ENCODE measurements at places on chromosomes 12 and 14. TPM values are rescaled to one million over a fixed set of nuclear protein-coding genes. Genes with fewer than 3 reads are reported as not detected.

The CFAP251 gene
- total RNA-seq = 6.1 TPM

The SPX gene
- 0.41 TPM for total RNA-seq

The EAPP gene
- total RNA-seq = 78.3 TPM

The FSCB gene
- not detected for total RNA-seq

The TESPA1 gene
- not detected for total RNA-seq

The ALDH2 gene
- total RNA-seq = 24.1 TPM

The OTX2 gene
- total RNA-seq = 0.41 TPM

The RASAL1 gene
- total RNA-seq = 4.9 TPM

The RNASE7 gene
- not detected for total RNA-seq
